ENCODE measurements at places on chromosomes 13 and 19.

DNA sequence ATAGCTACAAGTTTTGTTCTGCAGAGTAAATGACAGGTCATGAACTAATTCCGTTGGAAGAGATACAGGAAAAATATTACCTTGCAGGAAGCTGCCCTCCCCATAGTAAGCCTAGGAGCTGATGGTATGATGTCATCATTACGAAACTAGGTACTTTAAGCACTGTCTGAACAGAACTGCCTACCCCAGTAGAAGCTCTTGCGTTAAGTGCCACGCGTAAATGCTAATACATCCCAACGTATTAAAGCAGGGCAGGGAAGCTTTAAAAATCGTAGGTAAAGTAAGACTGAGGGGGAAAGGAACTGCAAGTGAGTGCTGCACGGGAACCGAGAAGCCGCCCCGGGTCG is 572 bp downstream of the UGGT2 start:
- no peak for DNase-seq

- DNase-seq = peak; percentile 65
These were observed 12.4 kb downstream of the SNRNP70 start for GRCh38 chr19:49097453-49098288.

DNA sequence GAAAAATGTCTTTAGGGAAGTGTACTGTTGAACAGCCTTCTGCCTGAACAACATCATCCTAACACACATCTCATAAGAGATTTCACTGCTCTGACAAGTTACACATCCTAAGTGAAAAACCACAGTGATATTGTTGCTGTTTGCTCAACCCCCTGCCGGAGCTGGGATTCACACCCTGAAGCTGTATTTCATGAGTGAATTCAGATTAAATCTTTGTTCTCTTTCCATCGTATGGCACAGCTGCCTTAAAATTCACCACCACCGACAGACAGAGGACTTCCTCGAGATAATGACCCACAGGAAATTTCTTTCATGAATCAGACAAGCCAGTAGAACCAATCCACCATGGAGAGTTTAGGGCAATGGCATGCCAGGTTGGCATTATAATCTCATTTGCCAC is 280.8 kb downstream of the DCT start:
- DNase-seq = no peak

DNA sequence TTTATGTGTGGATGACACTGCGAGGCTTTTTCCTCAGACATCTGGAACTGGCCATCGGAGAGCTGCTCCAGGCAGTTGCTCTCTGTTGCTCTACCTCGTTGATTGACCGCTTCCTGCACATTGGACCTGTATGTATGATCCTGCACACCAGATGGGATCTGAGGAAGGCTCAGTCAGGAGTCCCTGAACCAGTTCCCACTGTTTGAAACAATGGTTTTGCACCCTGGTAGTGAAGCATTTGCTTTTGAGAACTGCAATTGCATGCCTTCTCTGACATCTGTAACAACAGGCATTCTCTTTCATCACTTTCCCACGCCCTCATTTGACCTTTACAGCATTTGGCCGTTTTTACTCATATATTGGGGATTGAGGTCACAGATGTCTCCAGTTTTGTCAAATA is 61.1 kb upstream of the NPAS1 start:
- DNase-seq = no peak

GRCh38 chr13:98626298-98626935 is 49.5 kb upstream of the STK24 start:
- DNase-seq = no peak

GRCh38 chr13:79631051-79631659 is 150.2 kb downstream of the NDFIP2 start:
- no peak for DNase-seq

DNA sequence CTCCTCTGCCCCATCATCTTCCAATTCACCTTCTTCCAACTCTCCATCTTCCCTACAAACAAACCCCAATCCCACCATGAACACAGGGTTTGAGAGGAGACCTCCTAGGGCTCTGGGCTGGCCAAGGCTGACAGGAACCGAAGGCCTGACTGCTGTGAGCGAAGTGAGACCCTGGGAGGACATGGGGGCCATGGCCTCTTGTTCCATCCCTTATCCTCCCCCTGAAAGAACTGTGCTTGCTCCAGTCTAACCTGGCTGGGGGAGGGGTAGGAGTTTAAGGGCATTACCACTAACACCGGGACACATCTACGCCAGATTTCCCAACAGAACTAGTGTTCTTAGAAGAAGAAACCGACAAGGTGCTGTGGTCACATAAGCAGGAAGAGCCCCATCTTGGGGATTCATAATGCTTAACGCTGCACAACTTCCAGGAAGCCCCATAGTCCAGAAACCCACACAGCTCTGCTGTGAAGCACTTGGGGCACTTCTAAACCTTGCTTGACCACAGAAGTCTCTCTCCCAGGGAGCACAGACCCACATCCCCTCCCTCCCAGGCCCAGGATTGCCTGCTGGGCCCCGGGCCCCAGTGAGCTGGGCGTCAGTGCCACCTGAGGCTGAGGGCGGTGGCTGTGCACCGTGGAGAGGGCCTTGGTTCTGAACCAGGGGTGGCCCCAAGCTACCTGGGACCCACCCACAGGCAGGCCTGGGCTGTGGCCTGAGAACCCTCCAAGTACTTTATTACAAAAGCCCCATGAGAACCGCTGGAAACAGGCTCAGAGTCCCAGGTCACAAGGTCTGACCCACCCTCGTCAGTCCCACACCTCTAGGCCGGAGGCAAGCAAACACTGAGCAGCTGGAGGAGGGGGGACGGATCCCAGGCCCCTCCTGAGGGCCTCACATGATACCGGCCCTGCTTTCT is 18.8 kb downstream of the ZC3H4 start:
- no peak for DNase-seq

DNA sequence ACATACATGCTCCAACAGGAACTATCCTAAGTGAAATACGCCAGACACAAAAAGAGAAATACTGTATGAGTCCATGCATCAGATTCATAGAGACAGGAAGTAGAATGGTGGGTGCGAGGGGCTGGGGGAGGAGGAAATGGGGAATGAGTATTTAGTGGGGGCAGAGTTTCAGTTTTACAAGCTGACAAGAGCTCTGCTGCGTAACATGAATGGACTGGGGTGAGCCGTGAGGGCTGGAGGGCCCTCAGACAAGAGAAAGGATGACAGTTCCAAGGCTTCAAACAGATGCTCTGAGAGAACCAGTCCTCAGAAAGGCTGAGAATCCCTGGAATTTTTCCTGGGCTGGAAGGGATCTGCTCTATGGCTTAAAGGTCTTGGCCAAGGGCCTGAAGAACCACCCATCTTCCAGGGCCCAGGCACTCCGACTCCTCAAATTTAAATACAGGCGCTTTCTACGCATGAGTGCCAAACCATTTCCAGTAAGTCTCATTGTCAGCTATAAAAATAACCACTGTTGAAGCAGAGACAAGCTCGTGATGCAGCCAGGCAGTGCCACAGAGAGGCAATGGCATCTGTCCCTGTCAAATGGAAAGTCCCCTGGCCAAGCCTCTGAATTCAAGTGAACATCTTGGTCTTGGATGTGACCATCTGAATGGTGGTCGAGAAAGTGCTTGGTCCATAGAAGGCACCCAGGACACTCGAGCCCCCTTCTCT is 17.5 kb downstream of the KLF2 start:
- DNase-seq = no peak

- DNase-seq = no peak
These were observed 170.4 kb downstream of the LIG4 start for GRCh38 chr13:108044954-108045353.

DNA sequence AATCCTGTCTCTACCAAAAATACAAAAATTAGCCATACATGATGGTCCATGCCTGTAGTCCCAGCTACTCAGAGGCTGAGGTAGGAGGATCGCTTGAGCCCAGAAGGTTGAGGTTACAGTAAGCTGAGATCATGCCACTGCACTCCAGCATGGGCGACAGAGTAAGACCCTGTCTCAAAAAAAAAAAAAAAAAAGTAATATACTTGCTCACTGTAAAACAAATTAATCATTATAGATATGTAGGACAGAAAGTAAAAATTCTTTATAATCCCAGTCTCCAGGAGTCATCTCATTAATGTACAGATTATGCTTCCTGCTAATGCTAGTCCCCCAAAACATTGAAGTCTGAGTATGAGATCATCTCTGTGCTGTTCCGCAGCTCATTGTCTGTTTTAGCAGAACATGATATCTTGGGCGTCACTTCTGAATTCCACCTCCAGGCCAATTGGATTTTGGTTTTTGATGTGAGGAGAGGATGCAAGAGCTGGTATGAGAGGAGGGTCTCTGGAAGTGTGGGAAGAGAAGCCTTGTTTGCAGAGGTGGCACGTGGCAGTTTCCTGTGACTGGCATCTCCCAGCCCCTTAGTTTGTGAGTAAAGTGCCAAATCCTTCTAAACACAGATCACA is 75.4 kb upstream of the NPAS1 start:
- DNase-seq = no peak

- no peak for DNase-seq
These were observed 73.2 kb upstream of the RFC3 start for GRCh38 chr13:33744589-33745369.

GRCh38 chr19:28971049-28971448 is 241.9 kb downstream of the UQCRFS1 start:
- DNase-seq = no peak

DNA sequence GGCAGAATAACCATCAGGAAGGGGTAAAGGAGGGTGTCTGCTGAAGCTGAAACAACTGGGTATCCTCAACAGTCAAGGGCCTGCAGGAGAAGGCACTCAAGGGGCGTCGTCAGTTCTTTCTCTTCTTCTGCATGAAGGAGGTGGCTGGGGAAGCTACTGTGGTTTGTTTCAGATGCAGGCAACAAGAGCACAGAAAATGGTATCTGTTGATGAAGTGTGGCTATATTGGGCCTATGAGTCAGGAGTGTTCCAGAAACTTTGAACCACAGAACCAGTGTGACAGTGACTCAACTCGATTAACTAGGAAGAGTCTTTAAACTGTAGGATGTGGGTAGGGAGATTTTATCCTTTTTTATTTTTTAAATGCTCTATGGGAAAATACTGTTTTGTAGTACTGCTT is 686.3 kb downstream of the FGF9 start:
- no peak for DNase-seq

DNA sequence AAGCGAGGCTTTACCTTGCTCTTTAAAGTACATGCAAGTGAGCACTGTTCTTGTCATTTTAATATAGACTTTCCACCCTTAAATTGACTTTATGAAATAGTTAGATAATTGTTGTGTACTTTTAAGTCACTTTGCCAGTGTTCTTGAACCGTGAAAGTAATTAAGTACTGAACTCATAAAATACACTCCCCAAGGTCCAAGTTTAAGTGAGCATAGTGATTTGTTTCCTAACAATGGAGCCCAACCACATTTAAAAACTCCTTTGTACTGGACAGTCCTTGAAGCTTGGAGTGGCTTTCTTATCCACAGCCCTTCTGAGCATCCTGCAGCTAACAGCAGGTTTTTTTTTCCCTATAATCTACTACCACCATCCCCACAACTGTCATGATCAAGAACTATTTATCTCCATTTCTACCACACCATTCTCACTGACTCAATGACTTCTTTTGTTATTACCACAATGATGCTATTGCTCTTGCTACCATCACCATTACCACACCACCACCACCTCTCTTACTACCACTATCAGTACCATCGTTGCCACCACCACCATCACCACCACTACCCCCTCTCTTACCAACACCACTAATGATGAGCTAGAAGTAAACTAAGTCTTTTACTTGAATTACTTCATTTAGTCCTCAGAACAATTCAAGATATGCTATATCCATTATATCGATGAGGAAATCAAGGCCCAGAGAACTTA is 452.6 kb downstream of the DIAPH3 start:
- no peak for DNase-seq

DNA sequence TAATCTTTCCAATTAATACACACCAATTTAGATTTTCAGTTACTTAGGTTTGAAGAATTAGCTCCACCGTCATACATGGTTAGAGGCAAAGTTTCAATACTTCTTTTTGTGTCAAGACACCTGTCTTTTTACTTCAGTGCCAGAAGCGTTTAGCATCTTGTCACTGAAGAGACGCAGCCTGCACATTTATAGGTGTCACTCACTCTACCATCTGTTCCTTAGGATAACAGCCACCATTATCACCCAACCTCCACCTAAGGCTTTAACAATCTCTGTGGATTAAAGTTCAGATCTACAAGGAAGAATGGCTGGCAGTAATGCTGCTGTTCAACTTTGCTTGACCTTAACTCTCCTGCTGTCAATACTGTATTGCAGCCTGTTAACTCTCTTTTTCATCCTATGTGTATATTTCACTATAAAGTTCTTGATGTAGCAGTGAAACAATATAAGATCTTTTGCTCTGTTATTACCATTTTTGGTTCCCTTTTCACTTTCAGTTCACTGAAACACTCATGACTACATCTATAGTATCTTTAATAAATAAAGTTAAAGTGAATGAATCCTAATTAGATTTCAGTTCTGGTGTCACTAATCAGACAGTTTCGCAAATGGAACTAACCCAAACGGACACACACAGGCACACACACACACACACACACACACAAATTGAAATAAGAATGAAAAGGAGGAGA is 435.6 kb downstream of the PCDH9 start:
- no peak for DNase-seq

DNA sequence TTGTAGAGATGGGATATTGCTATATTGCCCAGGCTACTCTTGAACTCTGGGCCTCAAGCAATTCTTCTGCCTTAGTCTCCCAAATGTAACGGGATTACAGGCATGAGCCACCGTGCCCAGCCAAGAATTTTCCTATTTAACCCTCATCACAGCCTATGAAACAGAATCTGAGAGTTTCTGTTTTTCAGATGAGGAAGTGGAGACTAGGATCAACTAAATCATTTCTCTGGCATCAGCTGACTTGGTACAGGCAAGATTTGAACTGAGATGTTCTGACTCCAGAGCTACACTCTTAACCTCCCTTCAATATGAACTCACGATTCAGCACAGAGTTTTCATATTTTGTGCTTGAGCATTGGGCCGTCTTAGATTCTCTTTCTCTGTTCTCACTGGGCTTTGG is 8.1 kb downstream of the ZNF460 start:
- no peak for DNase-seq

GRCh38 chr13:42592915-42593900 is 19.3 kb downstream of the TNFSF11 start:
- DNase-seq = no peak

GRCh38 chr19:29515233-29515619 is 10.6 kb upstream of the VSTM2B start:
- no peak for DNase-seq

DNA sequence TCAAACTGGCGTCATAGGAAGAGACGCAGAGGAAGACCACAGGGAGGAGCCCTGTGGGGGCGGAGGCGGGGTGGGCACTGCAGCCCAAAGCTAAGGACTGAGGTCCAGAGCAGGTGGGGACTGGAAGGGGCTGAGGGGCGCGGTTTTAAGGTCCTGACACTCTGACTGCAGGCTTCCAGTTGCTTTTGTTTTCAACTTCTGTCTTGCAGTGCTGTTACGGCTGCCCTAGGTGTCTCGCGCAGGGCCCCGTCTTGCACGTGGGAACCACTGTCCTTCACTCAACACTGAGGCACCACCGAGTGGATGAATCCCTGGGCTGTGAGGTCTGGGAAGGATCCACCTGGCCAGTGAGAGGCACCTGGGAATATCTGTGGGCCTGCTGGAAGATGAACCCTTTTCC is 76.0 kb downstream of the TEX29 start:
- DNase-seq = no peak

GRCh38 chr13:49810567-49811526 is 18.4 kb upstream of the KPNA3 start:
- DNase-seq = no peak

GRCh38 chr19:7505288-7505681 is 10.6 kb upstream of the ZNF358 start:
- DNase-seq = no peak

GRCh38 chr13:40552895-40553294 is 113.5 kb downstream of the FOXO1 start:
- DNase-seq = no peak

- no peak for DNase-seq
These were observed 20.8 kb upstream of the ZNF835 start for GRCh38 chr19:56692206-56692895.
